Foreskin fibroblast (primary cell): ENCODE measurements at places on chromosomes 16 and 17.
A peak's percentile ranks its signal among the peaks of the same experiment; 100 is the strongest.

GRCh38 chr16:85437166-85438052, 175.7 kb upstream of the GSE1 start:
- DNase-seq, result peak; percentile 59

GRCh38 chr17:18163547-18163946, 20.1 kb upstream of the ALKBH5 start:
- DNase-seq, result no peak

DNA sequence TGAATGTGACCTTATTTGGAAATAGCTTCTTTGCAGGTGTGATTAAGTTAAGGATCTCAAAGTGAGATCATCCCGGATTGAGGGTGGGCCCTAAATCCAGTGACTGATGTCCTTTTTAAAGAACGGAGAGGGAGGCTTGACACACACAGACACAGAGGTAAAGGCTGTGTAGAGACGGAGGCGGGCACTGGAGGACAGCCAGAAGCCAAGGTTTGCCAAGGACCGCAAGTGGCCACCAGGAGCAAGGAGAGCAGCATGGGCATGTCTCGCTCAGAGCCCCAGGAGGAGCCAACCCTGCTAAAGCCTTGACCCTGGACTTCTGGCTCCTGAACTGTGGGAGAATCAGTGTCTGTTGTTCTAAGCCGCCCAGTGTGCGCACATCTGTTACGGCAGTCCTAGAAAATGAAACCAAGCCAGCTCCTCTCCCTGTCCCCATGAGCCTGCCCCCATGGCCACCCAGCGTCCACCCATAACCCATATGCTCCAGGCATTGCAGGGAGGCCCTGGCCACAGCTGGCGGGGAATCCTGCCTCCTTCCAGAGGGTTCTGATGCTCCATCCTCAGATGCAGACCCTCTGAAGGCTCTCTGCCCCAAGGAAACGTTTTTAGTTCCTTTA, 15.2 kb downstream of the CNGB1 start:
- DNase-seq, result no peak

DNA sequence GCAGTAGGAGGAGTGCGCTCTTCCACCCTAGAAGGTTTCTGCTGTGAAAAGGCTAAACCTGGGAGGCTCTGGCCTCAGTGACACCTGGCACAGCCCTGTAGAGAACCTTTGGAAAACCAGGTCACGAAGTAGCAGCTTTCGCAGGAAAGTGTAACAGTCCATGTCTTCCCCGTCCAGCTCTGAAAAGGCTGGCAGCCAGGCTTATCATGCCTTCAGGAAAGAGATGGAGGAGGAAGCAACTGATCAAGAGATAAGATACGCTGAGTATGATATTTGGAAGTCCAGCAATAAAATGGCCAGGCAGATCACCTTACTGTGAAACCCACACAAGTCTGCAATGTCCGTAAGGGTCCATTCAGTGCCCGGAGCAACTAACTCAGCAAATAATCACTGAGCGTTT, 22.3 kb downstream of the TUBD1 start:
- DNase-seq, result no peak

DNA sequence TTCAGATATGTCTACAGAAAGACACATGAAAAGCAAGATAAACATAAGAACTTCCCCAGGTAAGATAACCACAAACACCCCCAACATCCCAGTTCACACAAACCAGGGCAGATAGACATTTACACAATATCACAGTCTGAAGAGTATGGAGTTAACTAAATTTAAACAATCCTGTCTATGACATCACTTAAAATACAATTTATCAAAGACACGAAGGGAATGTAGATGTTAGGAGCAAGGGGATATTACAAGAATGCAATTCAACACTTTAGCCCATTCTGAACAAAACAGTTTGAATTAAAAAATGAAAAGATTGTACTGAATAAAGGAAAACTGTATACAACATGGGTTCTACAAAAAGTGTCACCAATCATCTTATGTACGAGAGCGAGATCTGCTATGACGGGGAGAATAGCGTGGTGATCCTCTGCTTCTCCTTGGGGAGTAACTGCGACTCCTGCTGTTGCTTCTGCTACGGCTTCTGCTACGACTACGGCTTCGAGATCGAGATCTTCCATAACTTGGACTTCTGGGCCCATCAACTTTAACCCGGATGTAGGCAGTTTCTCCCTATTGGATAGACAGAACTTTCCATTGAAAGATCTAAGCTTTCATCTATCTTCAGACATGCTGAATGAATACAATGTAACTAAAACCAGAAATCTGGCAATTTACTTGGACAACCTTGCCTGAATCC, 1.9 kb downstream of the SRSF1 start:
- DNase-seq, result no peak

GRCh38 chr17:81983639-81984373, 6.4 kb downstream of the ASPSCR1 start:
- DNase-seq, result no peak

DNA sequence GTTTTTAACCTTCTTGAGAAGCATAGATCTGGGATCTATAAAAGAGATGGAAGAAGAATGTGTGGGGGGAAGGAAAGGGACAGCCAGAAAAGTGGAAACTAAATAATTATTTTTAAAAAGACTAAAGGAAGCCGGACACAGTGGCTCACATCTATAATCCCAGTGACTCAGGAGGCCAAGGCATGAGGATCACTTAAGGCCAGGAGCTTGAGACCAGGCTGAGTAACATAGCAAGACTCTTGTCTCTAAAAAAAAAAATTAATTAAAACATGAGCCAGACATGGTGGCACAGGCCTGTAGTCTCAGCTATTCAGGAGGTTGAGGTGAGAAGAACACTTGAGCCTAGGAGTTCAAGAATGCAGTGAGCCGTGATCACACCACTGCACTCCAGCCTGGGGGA, 335.1 kb downstream of the GRIN2A start:
- DNase-seq, result no peak

- DNase-seq, result no peak
These were observed 4.8 kb downstream of the EVPL start for GRCh38 chr17:76022285-76022684.

- no peak for DNase-seq
These were observed 684.4 kb upstream of the CDH8 start for GRCh38 chr16:62720651-62721050.

DNA sequence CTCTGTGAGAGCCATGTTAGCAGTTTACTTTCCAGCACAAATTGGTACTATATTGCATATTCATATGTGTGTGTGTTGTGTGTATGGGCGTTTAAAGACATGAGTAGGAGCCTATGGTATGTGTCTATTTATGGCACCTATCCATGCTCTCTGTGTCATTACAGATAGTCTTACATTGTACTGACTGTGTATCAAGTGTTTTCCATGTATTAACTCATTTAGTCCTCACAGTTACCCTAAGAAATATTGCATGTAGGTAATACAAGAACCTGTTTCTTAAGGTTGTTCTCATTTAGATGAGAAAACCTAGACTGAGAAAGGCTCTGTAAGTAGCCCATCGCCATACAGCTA, 1.6 kb downstream of the ALG1 start:
- peak; percentile 64 for DNase-seq

GRCh38 chr17:45372325-45372869, 55.6 kb upstream of the MAP3K14 start:
- no peak for DNase-seq

DNA sequence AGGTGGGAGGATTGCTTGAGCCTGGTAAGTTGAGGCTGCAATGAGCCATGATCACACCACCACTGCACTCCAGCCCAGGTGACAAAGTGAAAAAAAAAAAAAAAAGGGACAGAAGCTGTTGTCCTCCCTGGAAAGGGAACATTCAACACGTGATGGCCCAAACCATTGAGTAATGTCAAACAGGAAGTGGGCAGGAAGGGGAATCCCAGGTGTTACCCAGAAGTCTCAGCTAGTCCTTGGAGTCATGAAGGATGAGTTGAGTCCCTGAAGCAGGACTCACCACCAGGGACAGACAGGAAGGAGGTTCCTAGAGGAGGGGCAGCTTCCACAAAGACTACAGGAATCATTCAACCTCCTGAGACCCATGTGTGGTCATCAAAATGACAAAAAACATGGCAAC, 19.8 kb upstream of the CMIP start:
- no peak for DNase-seq

DNA sequence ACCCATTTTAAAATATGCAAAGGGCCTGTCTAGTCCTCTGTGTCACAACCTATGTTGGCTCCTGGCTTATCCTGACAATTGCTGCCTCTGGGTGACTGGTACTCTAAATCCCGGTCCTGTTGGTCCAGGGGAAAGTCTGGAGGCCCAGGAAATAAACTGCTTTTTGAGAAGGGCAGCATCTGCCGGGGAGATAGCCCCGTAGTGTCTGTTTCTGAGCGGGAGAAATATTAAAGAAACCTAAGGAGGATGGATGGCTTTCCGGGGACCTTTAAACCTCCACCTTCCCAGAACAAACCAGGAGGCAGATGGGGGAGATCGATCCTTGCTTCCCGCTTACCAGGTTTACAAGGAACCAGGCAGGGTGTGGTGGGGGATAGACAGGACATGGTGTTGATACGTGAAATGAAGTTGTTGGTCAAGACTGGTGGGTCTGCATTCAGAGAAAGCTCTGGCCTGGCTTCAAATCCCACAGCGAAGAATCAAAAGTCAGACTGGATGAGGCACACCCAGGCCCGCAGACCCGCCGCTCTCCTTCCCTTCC, 3.8 kb downstream of the HOXB2 start:
- no peak for DNase-seq

DNA sequence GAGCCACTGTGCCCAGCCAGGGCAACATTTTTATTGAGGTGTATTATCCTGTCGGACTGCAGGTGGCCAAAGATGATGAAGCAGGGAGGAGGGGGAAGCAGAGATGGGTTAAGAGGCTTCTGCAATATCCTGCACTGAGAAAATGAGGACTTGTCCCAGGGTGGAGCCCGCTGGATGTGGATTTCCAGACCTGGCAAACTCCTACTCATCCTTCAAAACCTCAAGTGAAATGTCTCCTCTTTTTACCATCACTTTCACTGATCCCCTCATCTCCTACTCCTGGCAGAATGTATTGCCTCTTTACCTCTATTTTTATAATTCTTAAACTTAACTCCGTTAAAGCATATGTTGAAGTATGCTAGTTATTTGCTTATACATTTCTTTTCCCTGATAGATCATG, 60.9 kb downstream of the MGAT5B start:
- no peak for DNase-seq

DNA sequence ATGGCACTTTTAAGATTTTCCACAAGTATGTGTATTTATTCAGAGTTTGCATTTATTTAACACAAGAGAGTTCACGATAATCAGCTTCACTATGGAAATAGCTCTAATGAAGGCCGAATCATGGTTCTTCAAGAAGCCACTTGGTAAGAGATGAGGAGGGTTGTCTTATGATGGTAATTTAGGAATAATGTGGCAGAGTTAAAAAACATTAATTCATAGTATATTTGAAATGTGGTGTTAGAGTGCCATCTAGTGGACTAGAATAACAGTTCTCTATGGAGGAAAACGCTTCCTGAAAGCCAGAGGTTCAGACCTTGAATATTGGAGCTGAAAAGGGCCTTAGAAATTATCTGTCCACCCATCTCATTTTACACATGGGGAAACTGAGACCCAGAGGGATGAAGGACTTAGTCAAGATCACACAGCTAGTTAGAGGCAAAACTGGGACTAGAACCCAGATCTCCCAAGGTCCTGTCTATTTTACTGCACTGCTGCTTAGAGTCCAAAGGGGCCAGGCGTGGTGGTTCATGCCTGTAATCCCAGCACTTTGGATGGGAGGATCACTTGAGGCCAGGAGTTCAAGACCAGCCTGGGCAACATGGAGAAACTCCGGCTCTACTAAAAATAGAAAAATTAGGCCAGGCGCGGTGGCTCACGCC, 33.8 kb upstream of the KPNB1 start:
- peak; percentile 26 for DNase-seq

GRCh38 chr17:83090444-83091256, 11.2 kb downstream of the METRNL start:
- DNase-seq, result no peak

GRCh38 chr16:80875616-80876015, 71.2 kb upstream of the CDYL2 start:
- DNase-seq, result no peak

DNA sequence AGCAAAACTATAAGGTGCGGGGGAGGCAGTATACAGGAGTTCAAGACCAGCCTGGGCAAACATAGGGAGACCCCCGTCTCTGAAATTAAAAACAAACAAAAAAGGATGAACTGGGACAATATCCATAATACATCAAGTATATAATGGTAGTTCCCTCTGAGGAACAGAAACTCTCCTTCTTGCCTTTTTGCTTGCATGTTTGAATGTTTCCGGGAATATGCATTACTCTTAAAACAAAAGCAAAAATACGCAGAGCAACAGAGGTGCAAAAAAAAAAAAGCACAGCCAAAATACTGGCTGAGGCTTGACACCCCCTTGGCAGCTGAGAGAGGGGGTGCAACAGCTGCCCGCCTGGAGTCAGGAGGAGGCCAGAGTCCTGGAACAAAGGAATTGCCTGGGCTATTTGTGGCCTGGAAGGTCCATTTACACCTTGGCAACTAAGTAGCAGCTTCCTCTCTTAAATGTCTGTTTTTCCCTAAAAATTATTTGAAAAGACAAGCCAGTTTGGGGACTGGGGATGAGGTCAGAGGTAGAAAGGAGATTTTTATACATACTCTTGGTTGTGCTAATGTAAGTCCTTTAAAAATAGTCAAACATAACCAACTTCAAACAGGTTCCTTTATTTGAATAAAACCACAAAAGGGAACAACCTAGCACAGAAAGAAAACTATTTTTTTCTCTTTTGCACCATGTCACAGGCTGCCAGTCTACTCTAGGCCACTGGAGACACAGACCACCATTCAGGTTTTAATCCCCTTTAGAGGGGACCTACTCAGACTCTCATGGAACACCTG, 19.5 kb downstream of the USP7 start:
- DNase-seq, result no peak

DNA sequence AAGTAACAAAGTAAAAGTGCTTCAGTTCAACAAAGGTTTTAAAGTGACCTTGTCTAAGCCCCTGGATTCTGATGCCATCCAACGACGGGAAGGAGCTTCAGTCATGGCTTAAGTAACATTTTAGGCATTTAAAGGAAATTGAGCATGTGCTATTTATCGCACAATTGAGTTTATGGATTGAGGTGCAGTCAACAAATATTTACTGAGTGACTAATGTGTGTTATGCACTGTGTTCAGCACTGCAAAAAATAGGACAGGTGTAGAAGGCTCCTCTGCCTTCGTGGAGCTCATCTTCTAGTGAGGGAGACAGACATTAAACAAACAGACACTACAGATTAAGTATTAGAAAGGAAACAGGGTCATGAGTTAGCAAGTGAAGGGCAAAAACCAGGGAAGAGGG, 12.5 kb downstream of the TMIGD1 start:
- no peak for DNase-seq
